ENCODE measurements at places on chromosomes 1 and 21. TPM values are rescaled to one million over a fixed set of nuclear protein-coding genes. Genes with fewer than 3 reads are reported as not detected.

DNA sequence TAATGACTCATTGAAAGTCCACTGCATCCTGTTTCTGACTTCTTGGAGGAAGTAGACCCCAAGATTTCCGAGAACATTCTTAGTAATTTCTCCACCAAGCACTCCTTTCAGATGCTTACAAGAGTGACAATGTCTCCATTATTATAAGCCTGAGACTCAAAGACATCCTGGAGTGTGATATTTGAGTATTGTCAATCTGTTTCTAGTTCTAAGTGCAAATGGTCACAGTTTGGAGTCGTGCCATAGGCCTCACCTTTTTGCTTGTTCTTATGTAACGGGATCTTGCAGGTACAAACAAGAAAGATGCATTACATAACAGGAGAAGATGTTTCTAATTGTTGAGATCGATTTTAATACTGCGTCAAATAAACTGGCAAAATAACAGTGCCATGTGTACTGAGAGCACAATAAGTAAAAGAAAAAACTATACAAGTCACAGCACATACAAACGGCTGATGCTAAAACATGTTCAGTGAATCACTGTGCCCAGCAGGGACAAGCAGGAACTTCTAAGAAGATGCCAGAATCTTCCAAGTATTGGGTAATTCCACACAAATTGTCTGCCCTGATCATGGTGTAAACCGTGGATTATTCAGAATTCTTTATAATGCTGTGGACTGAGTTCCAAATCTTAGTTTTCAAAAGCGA, 54.1 kb downstream of the CD2 start:
- DNase-seq = no peak
- no peak overlapping the region for H3K4me3 ChIP-seq
- no peaks in the 10 kb centered on the region for H3K36me3 ChIP-seq
- H3K4me1 ChIP-seq = no peaks in the 10 kb centered on the region
- H3K27me3 ChIP-seq = no peaks in the 10 kb centered on the region

The IL12RB2 gene
- 0.06 TPM for total RNA-seq

- DNase-seq = no peak
- H3K4me1 ChIP-seq = peaks cover 28% of the 10 kb centered on the region
- peak overlapping the region; percentile 87 for H3K4me3 ChIP-seq
- H3K27me3 ChIP-seq = peaks cover 17% of the 10 kb centered on the region
Observed at GRCh38 chr1:244046907-244047611, 4.0 kb upstream of the ZBTB18 start.

DNA sequence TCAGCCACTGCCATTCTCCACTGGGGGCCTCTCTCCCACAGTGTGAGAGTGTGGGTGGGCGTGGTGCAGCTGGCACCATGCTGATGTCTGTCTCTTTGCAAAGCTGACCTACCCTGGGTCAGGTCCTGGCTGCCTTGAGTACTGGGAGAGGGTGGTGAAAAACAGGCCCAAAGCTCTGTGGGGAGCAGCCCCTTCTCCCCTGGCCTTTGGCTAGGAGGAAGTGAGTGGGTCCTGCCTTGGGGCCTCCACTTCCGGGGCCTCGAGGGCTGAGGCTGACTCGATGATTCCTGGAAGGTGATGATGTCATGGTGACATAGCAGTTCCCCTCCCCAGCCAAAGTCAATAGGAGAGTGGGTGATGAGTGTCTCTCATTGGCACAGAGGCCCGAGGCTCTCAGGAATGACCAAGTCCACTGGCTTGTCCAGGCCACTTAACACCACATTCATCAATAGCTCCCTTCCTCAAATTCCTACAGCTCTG, 53.0 kb downstream of the IER5 start:
- peaks cover 3% of the 10 kb centered on the region for H3K27me3 ChIP-seq
- peaks cover 13% of the 10 kb centered on the region for H3K4me1 ChIP-seq
- no peak overlapping the region for H3K27ac ChIP-seq
- DNase-seq = no peak

DNA sequence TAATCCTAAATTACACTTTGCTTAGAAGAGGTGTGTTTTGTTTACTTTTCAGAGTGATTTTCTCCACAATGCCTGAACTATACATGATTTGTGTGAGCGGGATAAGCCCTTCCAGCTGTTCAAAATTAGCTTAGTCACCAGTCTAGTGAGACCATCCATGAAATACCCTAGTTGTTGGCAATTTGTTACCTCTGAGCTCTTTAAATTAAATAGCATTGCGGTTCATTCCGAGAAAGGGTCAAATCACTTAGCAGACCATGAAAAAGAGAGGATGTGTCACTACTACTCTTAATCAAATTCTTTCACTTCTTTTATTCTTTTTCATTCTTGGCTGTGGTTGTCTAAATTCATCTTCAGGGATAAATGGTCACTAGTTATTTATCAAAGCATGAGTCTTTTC, 11.9 kb upstream of the VAV3 start:
- H3K36me3 ChIP-seq = no peaks in the 10 kb centered on the region
- H3K27me3 ChIP-seq = no peaks in the 10 kb centered on the region
- H3K4me3 ChIP-seq = no peak overlapping the region
- H3K27ac ChIP-seq = no peak overlapping the region
- no peaks in the 10 kb centered on the region for H3K4me1 ChIP-seq
- DNase-seq = peak; percentile 25

DNA sequence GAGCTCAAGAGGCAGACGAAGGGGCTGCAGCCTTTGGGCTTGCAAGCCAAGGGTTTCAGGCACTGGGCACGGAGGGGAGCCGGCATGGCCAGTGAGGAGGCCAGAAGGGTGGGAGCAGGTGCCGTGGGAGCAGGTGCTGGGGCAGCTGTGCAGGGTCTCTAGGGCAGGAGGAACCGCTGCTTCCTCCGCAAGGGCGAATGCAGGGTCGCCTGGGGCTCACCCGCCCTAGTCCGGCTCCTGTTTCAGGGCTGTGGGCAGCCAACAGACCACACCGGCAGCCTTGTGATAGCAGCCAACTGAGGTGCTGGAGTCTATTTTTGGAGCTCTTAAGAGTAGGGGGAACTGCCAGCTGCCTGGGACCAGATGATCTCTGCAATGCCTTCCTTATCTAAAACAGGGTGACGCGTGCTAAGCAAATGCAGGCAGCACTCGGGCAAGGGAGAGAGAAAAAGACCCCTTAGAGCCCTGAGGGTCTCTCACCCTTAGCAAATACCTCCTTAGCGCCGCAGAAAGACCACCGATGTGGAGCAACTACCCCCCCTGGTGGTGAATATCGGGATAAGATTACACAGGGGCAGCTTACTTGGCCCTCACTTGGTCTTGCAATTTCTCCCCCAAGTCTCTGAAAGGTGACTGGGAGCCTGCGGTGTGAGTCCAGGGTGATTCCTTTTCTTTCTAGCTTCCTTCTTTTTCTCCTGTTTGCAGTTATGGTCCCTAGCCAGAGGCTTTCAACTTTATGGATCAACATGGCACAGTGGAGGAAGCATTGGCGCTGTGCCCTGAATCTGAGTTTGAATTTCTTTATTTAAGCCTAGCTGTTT, 20.7 kb upstream of the MAPKAPK2 start:
- peak; percentile 89 for DNase-seq
- H3K4me3 ChIP-seq = peak overlapping the region; percentile 41
- peaks cover 2% of the 10 kb centered on the region for H3K4me1 ChIP-seq
- H3K27me3 ChIP-seq = peaks cover 25% of the 10 kb centered on the region
- no peak overlapping the region for H3K27ac ChIP-seq
- no peaks in the 10 kb centered on the region for H3K36me3 ChIP-seq

The PRR9 gene
- total RNA-seq = not detected

- peaks cover 13% of the 10 kb centered on the region for H3K27me3 ChIP-seq
- H3K4me3 ChIP-seq = peak overlapping the region; percentile 66
- H3K4me1 ChIP-seq = peaks cover 5% of the 10 kb centered on the region
Observed at GRCh38 chr1:115088871-115089419, 358 bp downstream of the TSPAN2 start.

Data from neural progenitor cell (in vitro differentiated cells).